ENCODE measurements at places on chromosomes 7 and 10.

- no peak for DNase-seq
These were observed 83.6 kb downstream of the MPP7 start for GRCh38 chr10:28219251-28219650.

- DNase-seq, result no peak
These were observed 10.8 kb downstream of the ERLIN1 start for GRCh38 chr10:100174699-100175677.

GRCh38 chr7:5419539-5420066 is 4.0 kb downstream of the TNRC18 start:
- no peak for DNase-seq

DNA sequence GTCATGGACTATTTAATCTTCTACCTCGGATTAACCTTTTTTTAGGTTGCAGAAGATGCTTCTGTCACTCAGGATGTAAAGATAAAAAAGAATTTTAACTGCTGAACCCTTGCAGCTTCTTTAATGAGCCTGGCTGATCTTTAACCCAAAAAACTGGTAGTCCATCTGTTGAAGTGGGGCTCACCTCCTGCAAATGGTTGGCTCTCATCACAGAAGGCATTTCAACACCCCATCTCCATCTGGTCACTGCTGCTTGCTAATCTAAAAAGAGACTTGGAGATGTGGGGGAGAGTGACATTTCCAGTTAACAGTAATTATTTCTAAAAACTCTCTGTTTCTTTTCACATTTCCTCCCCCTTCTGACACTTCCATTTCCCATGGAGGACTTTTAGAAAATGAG is 208.6 kb downstream of the LHFPL3 start:
- DNase-seq, result no peak

- no peak for DNase-seq
These were observed 3.3 kb downstream of the IL2RA start for GRCh38 chr10:6058682-6059475.

DNA sequence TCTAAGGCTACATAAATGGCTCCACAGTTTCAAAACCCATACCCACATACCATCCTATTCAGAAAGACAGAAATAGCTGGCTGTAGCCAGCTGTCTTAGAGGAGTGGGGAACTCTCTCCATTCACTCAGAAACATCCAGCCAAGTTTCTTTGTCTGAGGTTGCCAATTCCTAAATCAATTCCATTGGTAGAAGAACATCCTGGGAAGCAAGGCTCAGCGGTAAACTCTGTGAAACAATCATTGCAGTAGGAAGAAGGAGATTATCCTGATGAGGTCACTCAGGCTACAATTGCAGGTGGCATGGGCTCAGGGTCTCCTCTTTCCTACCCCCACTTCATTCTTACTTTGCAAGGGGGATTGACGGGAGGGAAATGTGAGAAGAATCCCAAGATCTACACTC is 154.0 kb downstream of the ETV1 start:
- DNase-seq, result no peak

DNA sequence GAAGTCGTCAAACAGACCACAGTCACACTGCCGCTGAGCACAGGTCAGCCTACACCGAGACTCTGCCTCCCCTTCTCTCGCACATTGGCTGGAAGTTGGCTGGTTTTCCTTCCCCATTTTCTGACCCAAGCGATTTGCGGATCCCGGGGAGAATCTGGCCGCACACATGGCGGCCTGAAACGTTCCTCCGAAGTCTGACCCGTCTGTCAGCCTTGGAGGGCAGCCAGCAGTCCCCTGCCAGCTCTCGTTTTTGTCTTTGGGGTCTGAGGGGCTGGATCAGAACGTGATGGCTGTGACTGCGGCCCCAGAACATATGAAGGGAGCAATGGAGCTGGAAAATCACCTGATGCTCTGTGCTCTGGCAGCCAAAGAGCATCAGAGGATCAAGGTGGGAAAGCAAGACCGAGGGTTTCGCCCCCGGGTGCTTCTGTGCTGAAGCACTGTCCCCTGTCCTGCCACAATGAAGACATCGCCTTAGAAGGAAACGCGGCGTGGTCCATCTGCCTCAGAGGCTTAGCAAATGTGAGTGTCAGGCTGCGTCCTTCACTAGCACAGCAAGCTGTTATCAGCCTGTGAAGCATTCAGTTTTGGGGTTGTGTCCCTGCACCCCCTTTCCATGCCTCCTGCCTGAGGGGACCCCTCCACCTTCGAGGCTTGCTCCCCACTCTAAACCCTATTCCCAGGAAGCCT is 119.3 kb upstream of the SHH start:
- no peak for DNase-seq

DNA sequence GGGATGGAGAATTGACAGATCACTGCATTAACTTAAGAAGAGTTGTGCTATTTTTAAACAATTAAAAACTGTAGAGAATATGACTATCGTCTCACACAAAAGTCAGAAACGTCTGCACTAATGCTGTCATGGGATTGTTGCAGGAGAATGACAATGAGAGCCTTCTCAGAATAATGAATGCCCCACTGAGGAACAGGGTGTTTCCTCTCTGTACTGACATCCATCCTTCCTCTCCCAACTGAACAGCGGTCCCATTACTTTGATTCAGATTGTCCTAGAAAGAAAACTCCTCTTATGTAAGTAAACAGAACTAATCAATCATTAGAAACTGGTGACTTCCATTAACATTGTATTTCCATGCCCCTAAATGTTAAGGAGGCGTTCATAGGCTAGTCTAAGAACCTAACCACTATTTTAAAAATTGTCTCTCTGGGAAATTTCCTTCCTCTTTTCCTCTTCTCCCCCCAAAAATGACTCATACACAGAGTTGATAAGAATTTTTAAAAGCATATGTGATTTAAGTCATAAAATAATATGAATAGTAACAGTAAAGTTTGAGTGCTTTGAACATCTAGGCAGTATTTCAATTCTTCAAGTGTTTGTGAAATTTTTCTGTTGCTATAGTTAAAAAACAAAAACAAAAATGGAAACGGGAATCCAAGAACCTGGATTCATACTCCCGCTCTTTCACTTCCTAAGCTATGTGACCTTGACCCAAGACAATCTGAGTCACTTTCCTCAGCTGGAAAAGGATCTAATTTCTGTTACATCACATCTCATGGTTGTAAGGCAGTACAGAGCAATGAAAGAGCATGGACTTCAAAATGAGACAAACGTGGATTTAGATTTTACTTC is 12.7 kb upstream of the MACC1 start:
- DNase-seq, result no peak

DNA sequence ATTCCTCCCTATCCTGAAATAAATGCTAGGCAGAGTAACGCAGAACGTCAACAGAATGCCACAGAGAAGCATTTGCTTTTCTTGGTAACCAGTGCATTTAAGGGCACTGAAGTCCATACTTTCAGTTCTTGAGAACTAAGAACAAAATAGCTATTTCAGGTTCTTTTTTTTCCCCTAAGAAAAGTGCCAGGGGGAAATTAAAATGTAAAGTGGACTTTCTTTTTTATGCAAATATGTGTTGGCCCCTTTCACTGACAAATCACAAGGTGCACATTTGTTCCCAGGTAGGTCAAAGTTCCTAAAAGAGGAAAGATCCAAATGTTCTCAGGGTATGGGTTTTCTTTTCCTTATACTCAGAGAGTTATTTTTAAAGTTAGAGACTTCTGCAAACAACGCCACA is 151.5 kb downstream of the HPSE2 start:
- no peak for DNase-seq

- no peak for DNase-seq
These were observed 74.6 kb downstream of the ORC5 start for GRCh38 chr7:104133238-104133637.

- DNase-seq, result no peak
These were observed 11.1 kb upstream of the SORBS1 start for GRCh38 chr10:95572131-95572820.

- no peak for DNase-seq
These were observed 10.9 kb downstream of the C10orf71 start for GRCh38 chr10:49309691-49310411.

- no peak for DNase-seq
These were observed 164.4 kb upstream of the PRPS1L1 start for GRCh38 chr7:18191862-18192625.

DNA sequence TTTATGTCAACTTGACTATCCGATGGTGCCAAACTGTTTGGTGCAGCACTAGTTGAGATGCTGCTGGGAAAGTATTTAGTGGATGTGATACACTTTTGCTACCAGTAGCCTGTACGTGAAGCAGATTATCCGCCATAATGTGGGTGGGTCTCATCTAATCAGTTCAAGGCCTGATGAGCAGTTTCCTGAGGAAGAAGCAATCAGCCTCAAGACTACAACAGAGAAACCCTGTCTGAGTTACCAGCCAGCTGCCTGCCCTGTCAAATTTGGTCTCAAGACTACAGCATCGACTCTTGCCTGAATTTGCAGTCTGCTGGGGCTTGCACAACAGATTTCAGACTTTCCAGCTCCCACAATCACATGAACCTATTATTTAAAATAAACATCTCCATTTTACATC is 10.9 kb upstream of the RBP3 start:
- DNase-seq, result no peak

DNA sequence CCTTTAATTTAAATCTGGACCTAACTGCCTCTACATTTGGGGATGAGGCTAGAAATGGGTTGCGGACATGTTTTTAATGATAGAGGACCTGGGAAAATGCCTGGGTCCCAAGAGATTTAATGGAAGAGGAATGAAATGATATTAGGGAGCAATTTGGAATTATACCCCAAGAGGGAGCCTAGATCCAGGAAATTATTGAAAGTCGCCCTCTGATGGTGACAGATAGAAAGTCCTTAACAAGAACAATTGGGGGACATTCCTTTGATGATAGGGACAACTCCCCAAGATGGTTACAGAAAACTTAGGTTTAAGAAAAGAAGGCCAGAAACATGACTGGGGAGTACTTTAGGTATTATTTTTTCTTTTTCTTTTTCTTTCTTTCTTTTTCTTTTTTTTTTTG is 9.5 kb upstream of the TSGA13 start:
- no peak for DNase-seq

- no peak for DNase-seq
These were observed 165.3 kb downstream of the PAXIP1 start for GRCh38 chr7:154837622-154838021.

DNA sequence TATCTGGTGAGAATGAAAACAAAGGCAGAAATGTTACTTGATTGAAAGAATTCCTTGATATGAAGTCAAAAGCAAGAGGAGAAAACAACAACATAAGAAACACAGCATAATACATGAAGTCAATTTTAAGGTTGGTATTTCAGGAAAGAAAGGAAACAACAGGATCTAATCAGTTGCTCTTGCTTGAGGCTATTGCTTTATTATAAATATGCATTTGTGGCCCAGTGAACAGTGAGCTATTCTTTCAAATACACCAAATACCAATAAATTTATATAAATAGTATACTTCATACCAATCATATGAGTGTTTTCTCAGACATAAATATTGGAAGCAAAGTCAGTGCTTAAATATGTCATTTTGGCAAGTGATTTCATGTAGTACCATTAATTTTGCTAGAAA is 806.6 kb downstream of the NXPH1 start:
- DNase-seq, result no peak

DNA sequence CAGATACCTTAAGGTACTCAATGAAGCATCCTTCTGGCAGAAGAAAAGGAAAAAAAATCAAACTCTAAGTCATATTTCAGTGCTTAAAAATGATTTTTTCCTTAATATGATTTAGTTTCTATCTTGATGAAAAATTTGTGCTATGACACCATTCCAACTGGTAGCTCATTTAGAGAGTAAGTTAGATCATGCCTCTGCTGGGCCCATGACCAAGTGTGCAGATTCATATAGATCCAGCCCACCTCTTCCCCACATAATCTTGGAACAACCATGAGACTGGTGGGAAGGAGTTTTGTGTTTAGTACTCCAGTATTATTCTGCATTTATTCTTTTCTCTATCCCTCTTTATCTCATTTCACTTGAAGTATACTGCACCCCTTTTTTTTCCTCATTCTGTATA is 908.3 kb downstream of the KCNMA1 start:
- DNase-seq, result no peak

GRCh38 chr10:90180886-90181691 is 479.7 kb downstream of the KIF20B start:
- DNase-seq, result no peak

- no peak for DNase-seq
These were observed 47.4 kb downstream of the ALOX5 start for GRCh38 chr10:45421221-45422097.

DNA sequence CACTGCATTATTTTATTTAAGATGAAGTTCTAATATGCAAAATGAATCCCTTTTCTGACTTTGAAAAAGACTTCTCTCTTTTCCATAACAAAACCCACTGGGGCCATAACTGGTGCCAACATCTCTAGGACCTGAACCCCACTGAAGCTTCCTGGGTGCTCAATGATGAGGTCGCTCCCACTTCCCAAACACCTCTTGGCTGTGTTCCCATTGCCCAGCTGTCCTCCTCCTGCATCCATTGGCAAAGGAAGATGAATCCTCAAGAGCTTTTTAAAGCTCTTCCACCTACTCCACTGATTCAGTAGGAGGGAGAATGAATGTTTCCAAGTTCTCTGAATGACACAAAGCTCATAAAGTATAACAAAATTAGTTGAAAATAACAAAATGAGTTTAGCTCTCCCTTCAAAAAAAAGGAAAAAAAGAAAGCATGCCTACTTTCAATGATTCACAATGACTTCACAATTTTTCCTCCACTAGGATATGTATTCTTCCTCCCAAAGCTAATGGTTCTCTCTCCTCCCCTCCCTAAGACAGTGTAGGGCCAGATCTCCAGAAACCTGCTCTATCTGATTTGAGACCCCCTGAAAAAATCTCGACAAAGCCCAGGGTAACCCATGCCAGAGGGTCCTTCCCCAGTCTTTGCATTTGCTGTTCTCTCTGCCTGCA is 64.8 kb downstream of the SORBS1 start:
- DNase-seq, result no peak

- no peak for DNase-seq
These were observed 285.7 kb downstream of the NXPH1 start for GRCh38 chr7:8719102-8719501.

DNA sequence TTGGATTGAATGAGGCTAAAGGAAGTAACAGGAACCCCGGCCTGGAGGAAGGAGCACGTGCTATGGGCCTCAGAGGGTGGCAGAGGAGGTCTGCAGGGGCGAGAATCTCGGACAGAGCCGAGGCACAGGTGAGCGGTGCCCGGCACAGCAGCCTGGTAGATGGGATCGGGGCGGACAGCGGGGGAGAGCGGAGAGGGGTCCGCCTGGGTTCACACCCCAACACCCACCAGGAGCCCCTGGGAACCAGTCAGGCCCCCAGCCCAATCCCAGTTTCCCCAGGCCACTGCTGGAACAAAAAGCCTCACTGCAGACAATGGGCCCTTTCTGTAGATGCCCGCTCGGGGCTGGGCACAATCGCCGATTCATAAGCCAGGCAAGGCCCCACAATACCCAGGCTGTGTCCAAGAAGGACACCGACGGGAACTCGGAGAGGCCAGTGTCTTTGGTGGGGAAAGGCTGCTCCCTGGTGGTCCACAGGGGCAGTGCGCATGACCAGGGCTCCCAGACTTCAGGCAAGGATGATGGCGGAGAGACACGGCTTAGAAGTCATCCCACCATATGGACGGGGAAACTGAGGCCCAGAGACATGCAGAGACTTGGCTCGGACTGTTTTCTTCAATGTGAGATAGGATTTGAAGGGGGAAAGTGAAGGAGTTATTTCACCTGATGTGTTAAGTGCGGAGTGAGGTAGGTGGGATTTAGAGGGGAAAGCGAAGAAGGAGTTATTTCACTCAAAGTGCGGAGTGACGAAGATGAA is 106.9 kb upstream of the GPR26 start:
- peak; percentile 29 for DNase-seq

GRCh38 chr7:93992421-93993110 is 11.6 kb downstream of the BET1 start:
- DNase-seq, result no peak

Data from activated naive CD8-positive, alpha-beta T cell treated with anti-CD3 and anti-CD28 coated beads, Interleukin-2, amount 50 U/mL, for 16 hours (primary cell).